ENCODE measurements at places on chromosomes 5 and 9.

DNA sequence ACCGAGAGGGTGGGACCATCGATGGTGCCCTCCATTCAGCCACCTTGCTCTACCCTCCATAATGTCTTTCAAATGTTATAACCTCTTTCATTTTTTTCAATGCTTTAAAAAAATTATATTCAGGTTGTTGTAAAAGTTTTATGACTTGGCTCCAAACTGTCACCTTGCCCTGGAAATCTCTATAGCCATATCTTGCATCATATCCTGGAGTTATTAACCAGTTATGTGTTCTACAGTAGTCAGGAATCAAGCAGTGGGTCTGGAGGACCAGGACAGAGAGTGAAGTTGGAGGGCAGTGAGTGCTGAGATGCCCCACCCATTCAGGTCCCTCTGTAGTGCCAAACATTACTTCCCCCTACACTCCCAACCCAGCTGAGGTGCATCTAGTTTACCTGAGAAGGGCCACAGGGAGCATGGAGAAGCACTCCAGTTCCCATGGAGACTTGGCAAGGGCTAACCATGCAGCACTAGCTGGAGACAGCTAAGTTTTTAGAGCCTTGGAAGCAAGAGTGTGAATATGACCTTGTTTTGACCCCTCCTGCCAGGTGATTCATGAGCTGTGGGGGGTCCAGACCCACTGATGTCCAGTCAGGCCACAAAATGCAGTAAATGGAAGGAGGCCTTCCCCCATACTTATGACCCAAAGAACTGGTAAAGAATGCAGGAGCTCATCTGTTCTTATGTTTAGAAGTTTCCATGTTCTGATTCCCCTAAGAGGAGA is 5.5 kb downstream of the IFNA8 start:
- DNase-seq = no peak

DNA sequence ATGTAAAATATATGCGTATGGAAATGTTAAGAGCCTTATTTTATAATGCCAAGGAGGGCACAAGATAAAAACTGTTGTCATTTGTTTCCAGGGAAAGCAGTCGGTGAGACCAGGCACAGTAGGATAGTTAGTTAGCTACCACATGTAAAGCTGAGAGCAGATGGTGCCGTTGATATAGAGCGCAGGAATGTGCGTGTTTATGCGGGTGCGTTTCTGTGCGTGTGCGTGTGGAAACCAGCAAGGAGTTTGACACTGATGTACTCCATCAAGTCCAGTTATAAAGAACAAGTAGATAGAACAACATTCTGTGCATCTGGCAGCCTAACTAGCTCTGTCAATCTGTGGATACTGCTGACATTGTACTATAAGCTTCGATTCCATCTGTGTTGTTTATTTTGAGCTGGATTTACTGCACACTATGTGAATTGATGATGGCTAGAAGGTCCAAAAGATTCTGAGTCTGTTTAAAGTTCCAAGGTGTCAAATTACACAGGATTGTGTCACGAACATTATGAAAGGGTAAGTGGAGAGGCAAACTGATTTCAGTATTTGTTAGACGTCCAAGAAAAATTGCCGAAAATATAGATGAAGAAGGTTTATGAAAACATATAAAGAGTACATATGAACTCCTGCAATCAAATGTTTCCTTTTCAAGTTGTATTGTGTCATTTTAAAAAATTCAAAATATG is 494.9 kb upstream of the MEF2C start:
- no peak for DNase-seq

DNA sequence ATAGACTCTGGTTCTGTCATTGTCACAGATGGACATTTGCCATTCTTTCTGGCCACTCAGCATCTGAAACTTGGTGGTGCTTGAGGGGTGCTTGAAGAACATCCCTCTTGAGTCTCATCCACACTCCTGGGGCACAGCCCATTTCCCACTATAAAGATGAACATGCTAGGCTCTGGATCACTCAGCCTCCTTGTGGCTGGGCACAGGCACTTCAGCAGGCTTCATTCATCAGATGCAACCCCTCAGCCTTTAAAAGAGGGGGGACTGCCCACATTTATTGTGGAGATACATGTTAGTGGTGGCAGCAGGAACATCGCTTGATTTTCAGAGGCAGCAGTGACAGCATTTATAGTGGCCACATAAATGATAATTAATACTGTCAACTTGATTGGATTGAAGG is 124.7 kb upstream of the NIPBL start:
- no peak for DNase-seq

- no peak for DNase-seq
Observed at GRCh38 chr9:78235256-78235761, 566 bp upstream of the CEP78 start.

DNA sequence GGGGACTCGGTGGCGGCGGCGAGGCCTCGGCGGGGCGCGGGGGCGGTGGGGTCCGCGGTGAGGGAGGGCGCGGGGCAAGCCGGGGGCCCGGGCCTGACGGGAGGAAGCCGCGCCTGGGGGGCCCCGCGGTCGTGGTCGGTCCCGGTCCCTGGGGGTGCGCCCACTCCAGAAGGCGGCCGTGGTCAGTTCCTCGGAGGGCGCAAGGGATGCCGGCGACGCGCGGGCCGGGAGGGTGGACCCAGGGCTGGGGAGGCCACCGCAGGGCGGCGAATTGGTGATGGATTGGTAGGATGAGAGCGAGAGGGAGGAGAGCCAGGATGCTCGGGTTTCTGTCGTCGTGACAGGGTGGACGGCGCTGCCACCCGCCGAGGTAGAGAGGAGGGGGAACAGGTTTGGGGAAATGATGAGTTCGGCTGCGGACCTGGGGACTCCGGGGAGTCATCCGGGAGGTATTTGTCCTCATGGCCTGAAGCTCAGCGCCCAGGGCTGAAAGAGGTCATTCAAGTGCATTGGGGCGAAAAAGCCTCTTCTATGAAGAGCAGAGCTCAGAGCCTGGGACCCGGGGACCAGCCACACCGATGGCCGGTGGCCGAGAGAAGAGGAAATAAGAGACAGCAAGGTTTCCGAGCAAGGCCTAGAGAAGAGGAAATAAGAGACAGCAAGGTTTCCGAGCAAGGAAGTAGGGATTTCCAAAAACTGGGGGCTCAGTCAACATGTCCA is 557 bp downstream of the GNG10 start:
- no peak for DNase-seq

DNA sequence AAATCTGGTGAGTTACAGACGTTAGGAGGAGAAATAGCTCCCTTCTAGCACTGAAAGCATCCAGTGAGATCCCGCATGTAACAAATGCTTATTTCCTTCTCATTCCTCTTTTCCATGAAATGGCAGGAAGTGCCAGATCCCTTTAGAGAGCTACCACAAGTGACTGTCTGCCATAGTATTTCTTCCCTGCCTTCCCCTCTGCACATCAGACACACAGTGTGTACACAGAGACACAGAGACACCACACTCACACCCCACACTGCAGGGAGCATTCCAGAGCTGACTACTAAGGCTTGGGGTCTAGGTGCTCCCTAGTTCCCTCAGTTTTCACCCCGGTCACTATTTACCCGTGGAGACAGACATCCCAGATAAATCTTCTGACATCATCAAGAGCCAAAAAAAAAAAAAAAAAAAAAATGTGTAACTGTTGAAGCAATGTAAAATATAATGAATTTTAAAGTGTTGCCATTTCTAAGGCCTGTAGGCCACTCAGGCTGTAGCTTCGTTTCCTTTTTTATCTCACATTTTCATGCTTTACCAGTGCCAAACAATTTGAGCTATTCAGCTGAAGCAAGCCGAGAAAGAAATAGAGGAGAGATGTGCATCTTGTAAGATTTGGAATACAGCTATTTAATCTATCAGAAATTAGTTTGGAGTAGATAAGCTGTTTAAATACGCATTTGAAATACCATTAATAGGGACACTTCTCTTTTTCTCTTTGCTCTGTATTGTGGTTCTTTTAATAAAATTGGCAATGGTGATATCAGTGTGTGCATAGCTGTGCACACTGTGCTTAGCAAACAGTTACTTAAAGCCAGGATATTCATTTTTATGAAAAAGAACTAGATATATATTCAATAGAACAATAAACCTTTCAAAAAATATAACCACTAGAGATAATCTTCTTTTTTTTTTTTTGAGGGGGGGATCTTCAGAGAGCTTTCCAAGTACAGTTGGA is 405.5 kb downstream of the PDE4D start:
- no peak for DNase-seq

DNA sequence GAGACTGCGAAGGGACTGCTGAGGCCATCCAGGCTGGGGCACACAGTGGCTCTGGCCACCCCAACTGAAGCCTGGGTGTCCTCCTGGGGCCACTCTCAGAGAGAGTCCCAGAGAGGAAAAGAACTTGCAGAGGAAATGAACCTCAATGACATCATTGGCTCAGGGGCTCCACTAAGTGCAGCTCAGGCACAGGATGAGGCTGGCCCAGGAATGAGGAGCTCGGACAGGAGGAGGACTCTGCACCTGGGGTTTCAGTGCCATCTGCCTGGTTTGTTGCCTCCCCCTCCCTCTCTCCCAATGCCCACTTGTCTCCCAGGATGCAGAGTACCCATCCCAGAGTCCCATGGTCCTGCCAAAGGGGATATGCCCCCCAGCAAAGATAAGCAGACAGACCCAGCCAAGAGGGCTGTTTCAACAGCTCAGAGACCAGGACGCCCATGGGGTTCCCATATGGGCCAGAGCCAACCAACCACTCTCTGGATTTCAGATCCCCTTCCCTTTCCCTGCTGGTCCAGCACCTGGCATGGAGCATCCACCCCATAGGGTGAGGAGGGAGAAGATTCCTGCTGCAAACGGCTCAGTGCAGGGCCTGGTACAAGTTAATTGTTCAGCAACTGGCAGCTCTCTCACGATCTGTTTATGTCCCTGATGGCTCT is 26.9 kb upstream of the OLFM1 start:
- no peak for DNase-seq

GRCh38 chr5:11407556-11408145 is 496.6 kb downstream of the CTNND2 start:
- no peak for DNase-seq

- DNase-seq = no peak
Observed at GRCh38 chr9:127449332-127449966, 1.8 kb downstream of the RPL12 start.

GRCh38 chr9:95966306-95966705 is 90.8 kb downstream of the ERCC6L2 start:
- DNase-seq = no peak

DNA sequence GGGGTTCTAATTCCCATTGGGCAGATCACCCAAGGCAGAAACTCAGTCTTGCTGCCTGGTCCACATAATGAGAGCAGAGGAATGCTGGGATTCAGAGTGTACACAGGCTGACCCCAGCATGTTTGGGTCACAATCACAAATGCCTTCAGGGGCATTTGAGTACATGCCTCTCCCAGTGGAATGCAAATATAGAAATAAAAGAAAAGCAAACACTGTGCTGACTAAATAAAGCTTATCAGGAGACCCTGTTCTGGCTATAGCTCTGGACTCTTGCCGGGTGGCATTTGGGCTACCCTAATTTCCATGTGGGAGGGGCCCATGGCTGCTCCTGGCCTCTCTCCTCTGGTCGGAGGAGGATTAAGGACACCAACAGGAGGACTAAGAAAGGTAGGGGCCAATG is 121.4 kb downstream of the DOCK8 start:
- DNase-seq = no peak

DNA sequence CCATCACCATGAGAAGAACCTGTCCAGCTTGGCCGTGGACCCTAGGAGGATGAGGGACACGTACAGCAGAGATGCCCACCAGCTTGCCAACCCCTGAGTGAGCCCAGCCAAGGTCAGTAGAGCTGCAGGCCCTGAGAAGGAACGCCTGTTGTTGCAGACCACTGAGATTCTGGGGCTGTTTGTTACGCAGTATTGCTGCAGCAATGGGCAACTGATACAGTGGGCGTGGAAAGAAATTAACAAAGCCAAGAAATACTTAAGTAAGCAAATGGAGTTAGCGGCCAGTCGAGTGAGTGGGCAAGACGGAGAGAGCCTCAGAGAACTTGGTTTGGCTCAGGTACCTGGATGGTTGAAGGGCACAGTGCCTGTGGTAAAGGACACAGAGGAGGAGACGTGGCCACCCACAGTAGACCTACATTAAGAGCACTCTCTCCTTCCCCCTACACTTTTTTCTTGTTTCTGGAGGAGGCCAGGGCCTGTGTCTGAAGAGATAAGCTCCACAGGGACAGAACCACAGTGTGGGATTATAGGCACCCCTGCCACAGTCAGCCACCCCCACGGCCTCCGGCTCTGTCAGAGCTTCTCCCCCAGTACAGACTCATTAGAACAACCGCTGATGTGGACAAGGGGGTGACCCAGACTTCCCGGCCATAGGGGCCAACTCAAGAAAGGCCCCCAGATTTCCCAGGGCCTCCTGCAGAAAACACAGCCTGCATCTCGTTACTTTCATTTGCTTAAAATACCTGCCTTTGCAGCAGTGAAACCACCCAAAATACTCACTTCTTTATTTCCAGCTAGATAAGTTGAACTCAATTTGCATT is 40.1 kb upstream of the GRHPR start:
- no peak for DNase-seq

DNA sequence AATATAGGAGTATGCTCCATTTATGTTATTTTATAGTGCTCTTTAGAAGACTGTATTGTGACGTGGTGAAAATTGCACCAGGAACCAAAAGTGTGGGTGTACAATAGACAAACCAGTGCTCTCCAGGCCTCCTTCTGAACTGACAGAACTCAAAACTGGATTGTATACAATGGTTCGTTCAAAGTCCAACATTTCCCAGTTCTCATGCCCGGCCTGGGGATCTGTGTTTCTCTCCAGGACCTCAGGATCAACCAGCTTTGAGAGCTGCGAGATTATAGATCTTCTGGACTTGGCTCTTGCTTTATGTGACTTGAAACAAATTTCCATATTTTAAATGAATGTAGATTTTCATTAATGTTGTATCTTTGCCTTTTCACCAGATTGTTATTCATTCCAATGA is 60.8 kb upstream of the CER1 start:
- DNase-seq = no peak

DNA sequence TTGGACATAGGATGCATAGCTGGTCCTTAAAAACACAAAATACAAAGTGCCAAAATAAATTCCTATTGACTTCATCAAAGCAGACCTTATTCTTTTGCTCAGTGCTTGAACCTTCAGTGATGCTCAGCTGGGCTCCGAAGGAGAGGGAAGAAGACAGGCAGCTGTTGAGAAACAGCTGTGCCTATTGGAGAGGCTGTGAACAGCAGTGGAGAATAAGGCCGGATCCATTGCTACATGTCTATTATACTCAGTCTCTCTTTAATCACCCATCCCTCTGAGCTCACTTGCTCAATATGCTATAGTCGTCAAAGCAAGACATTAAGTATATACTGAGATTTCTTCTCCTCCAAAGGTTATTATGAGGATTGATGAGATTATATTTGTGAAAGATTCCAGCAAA is 174.4 kb downstream of the CHSY3 start:
- DNase-seq = no peak
